ENCODE measurements at places on chromosomes 1 and 21.

DNA sequence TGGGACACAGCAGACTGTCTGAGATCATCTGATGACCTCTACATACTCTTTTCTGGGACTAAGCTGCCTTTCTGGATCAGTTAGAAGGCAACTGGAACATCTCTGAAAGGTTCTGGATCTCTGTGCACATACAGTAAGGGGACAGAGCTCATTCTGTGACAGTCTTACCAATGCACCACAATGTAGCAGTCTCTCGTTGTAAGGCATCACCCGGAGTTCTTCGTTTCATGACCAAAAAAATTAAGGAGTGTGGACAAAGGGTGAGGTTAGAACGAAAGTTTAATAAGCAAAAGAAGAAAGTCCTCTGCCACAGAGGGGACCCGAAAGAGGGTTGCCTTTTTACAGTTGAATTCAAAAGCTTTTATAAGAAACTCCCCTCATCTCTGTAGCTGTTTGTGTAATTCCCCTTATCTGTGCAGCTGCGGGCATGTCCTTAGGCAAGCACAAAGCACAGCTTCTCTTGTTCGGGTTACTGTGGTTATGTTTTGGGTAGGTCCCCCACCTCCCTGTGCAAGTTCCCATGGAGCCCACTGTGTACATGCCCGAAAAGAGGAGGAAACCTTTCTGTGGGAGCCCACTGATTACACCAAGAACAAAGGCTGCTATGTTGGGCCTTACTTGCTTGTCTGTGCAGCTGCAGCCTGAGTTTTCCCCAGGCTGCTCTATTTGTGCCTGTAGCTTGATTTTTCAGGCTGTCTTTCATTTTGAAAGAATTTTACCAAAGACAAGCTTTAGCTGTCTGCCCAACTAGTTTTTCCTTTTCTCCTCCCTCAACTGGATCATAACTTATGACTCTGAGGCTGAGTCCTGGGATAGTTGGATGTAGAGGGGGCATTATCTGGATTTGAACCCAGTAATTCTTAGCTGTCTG, 53.1 kb upstream of the CACNA1E start:
- DNase-seq, result no peak

GRCh38 chr1:165629151-165629550, 1.9 kb upstream of the MGST3 start:
- DNase-seq, result no peak

- no peak for DNase-seq
Measured at GRCh38 chr1:182998482-182998881, 24.7 kb upstream of the LAMC1 start.

DNA sequence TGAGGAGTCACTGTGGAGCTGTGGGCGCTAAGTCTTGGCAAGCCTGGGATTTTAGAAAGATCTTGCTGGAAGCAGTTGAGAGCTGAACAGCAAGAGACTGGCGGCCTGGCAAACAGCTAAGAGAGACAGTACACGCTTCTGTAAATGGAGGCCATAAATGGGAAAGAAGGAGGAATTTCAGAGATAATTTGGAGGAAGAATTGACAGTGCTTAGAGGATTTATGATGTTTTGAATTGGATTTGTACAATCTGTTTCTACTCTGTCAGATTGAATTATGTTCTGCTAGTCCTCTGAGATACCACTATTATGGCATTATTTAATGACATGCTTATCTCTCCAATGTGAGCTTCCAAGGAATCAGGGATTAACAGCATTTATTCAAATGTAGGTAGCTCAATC, 50.1 kb downstream of the ABCA4 start:
- no peak for DNase-seq

GRCh38 chr1:8345621-8346415, 27.9 kb downstream of the SLC45A1 start:
- DNase-seq, result no peak
